GM13976 (cell line): ENCODE measurements at places on chromosomes 3 and 15.

- no peak for DNase-seq
These were observed 159.5 kb downstream of the C3orf70 start for GRCh38 chr3:184993394-184993793.

- no peak for DNase-seq
These were observed 605.4 kb downstream of the FGF12 start for GRCh38 chr3:192121923-192122322.

DNA sequence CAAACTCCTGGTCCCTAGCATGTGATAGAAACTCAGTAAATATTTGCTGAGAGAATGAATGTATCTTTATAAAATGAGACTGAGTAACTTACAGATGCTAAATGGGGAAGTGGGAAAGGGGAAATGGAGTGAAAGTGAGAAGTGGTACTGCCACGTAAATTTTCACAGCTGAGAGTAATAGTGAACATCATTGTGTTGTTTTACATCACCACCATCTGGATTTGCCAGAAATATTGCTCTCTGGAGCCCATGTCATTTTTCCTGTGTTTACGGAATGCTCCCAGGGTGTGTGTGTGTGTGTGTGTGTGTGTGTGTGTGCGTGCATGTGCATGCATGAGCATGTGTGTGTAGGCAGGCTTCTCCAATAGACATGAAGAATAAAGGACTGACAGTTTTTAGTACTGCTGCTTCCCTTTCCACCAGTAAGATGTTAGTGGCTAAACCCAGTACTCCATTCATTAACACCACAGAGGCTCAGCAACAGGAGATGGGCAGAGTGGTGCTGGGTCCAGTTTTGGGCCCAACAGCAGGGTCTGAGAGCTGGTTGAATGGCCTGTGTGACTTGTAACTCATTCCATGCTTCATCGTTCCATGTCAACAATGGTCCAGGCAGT, 57.3 kb downstream of the DIPK2A start:
- DNase-seq, result peak; percentile 37

- DNase-seq, result no peak
These were observed 431.6 kb upstream of the LMCD1 start for GRCh38 chr3:8070011-8070410.

DNA sequence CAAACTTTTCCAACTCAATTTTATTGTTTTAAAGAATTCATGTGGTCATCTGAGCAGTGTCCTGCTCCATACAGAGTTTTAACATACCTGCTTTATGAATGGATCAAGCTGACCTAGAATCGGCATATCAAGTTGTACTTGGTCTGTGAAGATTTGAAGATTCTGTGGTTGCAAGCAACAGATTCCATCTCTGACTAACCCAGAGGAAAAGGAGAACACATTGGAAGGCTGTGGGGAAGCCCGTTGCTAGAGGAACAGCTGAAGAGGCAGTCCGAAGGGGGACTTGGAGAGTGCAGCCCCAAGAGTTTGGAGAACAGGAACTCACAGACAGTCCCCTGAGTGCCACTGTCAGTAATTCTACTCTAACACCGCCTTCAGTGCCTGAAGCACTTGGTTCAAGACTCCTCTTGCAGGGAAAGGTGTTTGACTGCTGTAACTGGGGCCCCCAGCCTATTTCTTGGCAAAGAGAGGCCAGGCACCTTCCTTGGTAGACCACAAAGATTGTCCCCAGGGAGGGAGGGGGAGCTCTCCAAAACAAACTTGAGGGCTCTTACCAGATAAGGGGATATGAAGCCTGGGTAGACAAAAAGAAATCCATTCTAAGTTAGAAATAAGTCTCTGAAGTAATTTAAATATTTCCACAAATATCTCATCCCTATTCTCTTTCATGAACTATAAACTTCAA, 88.8 kb downstream of the LARS2 start:
- no peak for DNase-seq

GRCh38 chr3:191492601-191493000, 31.6 kb downstream of the PYDC2 start:
- no peak for DNase-seq

DNA sequence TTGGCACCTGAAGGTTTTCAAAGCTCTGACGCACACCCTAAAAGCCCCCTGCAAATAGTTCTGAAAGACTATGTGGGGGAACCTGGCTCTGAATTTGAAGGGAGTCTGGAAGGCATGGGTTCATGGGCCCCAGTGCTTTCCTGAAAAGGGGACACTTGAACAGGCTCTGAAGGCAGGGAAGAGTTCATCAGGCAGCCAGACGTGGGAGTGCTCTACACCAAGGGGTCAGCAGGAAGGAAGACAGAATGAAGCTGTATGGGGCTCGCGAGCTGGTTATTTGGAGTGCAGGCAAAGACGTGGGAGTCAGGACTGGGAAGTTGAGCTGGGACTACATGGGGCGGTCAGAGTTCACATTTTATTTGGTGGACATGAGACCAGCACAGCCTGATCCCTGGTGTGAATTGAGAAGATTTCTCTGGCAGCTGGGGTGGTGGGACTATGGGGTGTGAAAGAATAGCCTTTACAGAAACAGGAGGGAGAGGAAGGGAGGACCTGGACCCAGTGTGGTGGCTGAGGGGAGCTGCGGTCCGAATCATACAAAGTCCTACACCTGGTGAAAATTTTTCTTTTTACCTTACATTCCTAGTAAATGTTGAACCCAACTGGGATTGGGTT, 12.6 kb downstream of the ABHD6 start:
- DNase-seq, result no peak
